ENCODE measurements at places on chromosomes 4 and X. TPM values are rescaled to one million over a fixed set of nuclear protein-coding genes. Genes with fewer than 3 reads are reported as not detected.

- no peaks in the 10 kb centered on the region for H3K36me3 ChIP-seq
- H3K4me1 ChIP-seq = no peaks in the 10 kb centered on the region
- no peak for DNase-seq
These were observed 16.8 kb downstream of the CCDC149 start for GRCh38 chr4:24896056-24896455.

DNA sequence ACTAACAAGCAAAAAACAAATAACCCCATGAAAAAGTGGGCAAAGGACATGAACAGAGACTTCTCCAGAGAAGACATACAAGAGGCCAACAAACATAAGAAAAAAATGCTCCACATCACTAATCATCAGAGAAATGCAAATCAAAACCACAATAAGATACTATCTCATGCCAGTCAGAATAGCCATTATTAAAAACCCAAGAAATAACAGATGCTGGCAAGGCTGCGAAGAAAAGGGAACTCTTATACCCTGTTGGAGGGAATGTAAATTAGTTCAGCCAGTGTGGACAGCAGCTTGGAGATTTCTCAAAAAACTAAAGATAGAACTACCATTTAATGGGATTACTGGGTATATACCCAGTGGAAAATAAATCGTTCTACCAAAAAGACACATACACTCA lies 79.6 kb downstream of the MAPK10 start:
- no peak for DNase-seq
- H3K27ac ChIP-seq = no peak overlapping the region
- no peak overlapping the region for H3K4me3 ChIP-seq
- no peaks in the 10 kb centered on the region for H3K27me3 ChIP-seq
- H3K36me3 ChIP-seq = no peaks in the 10 kb centered on the region

GRCh38 chrX:22481436-22481835 lies 208.7 kb downstream of the CBLL2 start:
- no peak overlapping the region for H3K4me3 ChIP-seq
- no peaks in the 10 kb centered on the region for H3K4me1 ChIP-seq
- H3K27ac ChIP-seq = no peak overlapping the region
- no peaks in the 10 kb centered on the region for H3K27me3 ChIP-seq

GRCh38 chr4:167645358-167645757 lies 411.1 kb upstream of the SPOCK3 start:
- no peak overlapping the region for H3K27ac ChIP-seq
- H3K4me3 ChIP-seq = no peak overlapping the region
- no peaks in the 10 kb centered on the region for H3K36me3 ChIP-seq
- H3K4me1 ChIP-seq = no peaks in the 10 kb centered on the region

GRCh38 chrX:153649915-153650782 lies 3.1 kb downstream of the DUSP9 start:
- H3K4me3 ChIP-seq = no peak overlapping the region
- DNase-seq = no peak
- peaks cover 14% of the 10 kb centered on the region for H3K27me3 ChIP-seq
- no peak overlapping the region for H3K27ac ChIP-seq
- no peaks in the 10 kb centered on the region for H3K36me3 ChIP-seq

DNA sequence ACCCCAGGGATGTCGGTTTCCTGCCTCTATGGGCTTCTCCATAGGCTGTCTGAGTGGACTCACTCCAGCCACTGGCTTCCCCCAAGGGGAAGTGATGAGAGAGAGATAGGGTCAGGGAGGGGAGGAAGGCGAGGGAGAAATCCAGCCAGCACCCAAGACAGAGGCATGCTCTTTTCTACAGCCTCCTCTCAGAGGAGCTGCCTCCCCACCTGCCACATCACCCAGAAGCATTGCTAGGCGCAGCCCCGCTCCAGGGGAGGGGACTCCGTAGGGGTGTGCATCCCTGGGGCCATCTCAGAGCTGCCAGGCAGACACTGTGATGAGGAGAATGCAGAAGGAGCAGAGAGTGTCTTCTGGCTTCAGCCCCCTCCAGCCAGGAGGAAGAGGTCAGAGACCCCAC lies 109.5 kb upstream of the NKX1-1 start:
- H3K27ac ChIP-seq = no peak overlapping the region
- H3K4me3 ChIP-seq = no peak overlapping the region
- H3K4me1 ChIP-seq = peaks cover 5% of the 10 kb centered on the region
- no peaks in the 10 kb centered on the region for H3K27me3 ChIP-seq
- DNase-seq = no peak
- no peaks in the 10 kb centered on the region for H3K36me3 ChIP-seq

GRCh38 chr4:141080668-141081067 lies 52.6 kb downstream of the RNF150 start:
- no peak overlapping the region for H3K27ac ChIP-seq
- no peaks in the 10 kb centered on the region for H3K27me3 ChIP-seq
- H3K36me3 ChIP-seq = no peaks in the 10 kb centered on the region
- DNase-seq = no peak
- no peak overlapping the region for H3K4me3 ChIP-seq

- no peaks in the 10 kb centered on the region for H3K4me1 ChIP-seq
- H3K36me3 ChIP-seq = no peaks in the 10 kb centered on the region
- H3K4me3 ChIP-seq = no peak overlapping the region
- DNase-seq = no peak
- no peak overlapping the region for H3K27ac ChIP-seq
These were observed 96.5 kb downstream of the SLC2A9 start for GRCh38 chr4:9924750-9925149.

DNA sequence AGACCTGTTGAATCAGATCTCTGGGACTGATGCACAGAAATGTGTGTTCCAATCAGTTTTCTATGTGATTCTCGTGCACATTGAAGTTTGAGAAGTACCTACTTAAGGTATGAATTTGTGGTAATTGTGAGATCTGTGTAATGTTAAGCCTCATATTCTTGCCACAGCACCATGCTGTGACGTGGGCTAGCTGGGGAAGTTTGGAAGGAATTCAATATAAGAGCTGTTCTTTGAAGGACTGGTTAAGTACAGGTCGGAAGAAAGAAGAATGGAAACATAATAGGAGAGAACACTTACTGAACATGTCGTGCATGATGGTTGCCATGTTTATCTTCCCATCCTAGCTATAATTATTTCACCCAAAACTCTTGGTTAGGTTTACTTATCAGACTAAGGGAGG lies 79.7 kb upstream of the CXXC4 start:
- no peak for DNase-seq
- H3K27ac ChIP-seq = no peak overlapping the region
- no peaks in the 10 kb centered on the region for H3K4me1 ChIP-seq
- no peaks in the 10 kb centered on the region for H3K36me3 ChIP-seq
- no peaks in the 10 kb centered on the region for H3K27me3 ChIP-seq

DNA sequence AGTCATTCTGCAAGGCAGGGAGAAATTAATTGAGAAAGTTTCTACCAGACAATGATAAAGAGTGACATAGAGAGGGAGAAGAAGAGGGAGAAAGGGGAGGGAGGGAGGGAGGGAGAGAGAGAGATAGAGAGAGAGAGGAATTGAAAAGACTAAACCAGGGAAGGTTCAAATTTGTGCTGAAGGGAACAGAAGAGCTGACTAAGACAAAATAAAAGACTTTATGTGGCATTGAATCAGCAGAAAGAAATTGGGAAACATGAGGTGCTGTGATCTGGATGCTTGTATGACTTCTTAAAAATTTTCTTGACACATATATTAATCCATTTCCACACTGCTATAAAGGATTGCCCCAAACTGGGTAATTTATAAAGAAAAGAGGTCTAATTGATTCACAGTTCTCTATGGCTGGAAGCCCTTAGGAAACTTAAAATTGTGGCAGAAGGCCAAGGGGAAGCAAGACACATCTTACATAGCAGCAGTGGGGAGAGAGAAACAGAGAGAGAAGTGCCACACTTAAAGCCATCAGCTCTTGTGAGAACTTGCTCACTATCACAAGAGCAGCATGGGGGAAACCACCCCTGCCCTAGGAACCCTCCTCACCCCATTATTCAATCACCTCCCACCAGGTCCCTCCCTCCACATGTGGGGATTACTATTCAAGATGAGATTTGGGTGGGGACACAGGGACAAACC lies 13.5 kb upstream of the CXCL6 start:
- H3K36me3 ChIP-seq = no peaks in the 10 kb centered on the region
- H3K27ac ChIP-seq = no peak overlapping the region
- no peaks in the 10 kb centered on the region for H3K27me3 ChIP-seq
- no peak overlapping the region for H3K4me3 ChIP-seq
- no peaks in the 10 kb centered on the region for H3K4me1 ChIP-seq

- DNase-seq = no peak
- no peak overlapping the region for H3K27ac ChIP-seq
- H3K36me3 ChIP-seq = no peaks in the 10 kb centered on the region
- H3K4me1 ChIP-seq = no peaks in the 10 kb centered on the region
These were observed 1279.7 kb downstream of the ARAP2 start for GRCh38 chr4:34964613-34965012.

MAGEA4 gene
- total RNA-seq = not detected

PPBP gene
- not detected for total RNA-seq

HPGDS gene
- not detected for total RNA-seq

RAB28 gene
- 18.7 TPM for total RNA-seq

MAP7D2 gene
- not detected for total RNA-seq

SULT1B1 gene
- total RNA-seq = 0.10 TPM
